HFF-Myc (cell line): ENCODE measurements at places on chromosomes 5 and 9.

DNA sequence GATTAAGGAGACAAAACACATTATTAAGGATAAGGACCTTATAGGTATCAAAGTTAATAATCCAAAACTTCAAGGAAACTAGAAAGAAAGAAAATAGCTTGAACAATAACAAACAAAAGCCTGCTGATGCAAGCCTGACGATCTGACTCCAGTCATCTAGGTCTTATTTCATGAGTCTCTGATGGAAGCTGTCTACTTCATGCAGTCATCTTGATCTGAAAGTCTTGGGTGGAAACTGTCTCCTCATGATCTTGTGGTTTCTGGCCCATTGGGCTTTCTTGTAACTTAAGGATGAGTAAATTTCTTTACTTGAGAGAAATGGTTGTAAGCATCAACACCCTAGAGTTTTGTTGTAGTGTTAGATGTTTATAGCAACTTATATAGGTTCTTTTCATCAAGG is 20.6 kb upstream of the PSIP1 start:
- DNase-seq: no peak

- DNase-seq: no peak
Measured at GRCh38 chr9:89522261-89522958, 24.5 kb upstream of the SEMA4D start.

GRCh38 chr5:143749581-143750205 is 62.3 kb upstream of the HMHB1 start:
- DNase-seq: no peak

DNA sequence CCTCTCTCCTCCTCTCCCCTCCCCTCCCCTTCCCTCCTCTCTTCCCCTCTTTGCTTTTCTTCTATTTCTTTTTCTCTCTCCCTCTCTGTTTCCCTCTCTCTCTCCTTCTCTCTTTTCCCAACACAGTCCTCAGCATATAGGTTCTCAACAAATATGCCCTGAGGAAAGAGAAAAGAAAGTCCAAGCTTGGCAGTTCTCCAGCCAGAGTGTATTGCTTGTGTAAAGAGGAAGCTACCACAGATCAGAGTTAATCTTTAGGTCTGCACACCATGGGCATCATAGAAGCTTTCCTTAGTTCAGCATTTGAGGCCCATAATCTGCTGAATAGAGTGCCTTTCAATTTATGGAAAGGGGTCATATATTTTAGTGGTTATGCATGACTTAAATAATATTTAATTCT is 382.8 kb upstream of the WWC1 start:
- no peak for DNase-seq

DNA sequence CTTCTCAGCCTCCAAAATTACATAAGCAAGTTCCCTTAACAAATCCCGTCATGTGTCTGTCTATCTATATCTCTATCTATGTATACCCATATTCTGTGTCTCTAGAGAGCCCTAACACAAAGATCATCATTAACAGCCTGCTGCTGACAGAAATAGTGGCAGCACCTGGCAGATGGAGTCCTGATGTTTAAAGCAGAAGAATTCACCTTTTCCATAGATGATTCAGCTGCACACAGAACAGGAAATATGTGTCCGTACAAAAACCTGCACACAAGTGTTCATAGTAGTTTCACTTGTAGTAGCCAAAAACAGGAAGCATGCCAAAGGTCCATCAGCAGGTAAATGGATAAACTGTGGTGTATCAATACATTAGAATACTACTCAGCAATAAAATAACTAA is 45.0 kb upstream of the ACO1 start:
- DNase-seq: no peak

DNA sequence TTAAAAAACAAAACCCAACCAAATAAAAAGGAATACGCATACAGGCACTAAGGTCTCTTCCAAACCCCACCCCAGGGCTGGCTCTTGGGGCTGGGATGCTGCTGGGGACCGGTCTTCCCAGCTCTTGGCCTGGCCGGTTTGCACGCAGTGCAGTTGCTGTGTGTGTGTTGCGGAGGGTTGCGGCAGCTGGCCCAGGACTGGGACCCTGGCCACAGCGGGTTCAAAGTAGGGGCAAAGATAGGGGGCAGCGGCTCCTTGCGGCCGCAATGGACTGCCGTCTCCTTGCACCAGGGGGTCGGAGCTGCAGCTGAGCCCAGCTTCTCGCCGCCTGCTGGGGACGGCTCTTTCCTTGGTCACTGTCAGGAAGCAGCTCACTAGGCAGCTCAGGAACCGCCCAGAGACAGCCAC is 5.0 kb downstream of the DMRT3 start:
- no peak for DNase-seq

- no peak for DNase-seq
Measured at GRCh38 chr9:78746010-78746409, 449.1 kb downstream of the PSAT1 start.

DNA sequence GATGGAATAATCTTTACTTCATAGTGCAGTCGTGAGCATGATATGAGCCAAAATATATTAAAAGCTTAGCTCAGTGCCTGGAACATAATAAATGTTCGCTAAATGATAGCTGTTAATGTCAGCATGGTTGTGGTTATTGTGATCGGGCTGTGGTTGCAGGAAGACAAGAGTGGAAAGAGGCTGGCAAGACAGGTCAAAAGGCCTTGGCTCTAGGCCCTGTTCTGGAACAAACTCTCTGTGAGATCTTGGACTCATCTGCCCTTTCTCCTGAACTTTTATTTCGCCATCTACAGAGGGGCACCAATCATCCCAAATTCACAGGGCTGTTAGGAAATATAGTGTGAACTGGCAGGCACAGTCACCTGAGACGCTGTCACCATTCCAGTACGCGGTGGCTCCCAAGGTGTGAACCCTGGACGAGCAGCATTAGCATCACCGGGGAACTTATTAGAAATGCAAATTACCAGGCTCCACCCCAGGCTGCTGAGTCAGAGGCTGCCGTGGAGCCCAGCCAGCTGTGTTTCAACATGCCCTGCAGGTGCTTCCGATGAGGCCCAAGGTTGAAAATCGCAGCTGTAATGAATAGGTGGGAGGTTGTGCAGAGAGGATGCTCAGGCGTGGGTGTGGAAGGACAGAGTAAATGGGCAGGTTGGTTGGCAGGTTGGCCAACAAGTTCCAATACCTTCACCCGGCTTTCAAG is 50.2 kb upstream of the SAP30L start:
- no peak for DNase-seq

- DNase-seq: no peak
Measured at GRCh38 chr5:81183811-81184748, 49.0 kb upstream of the CKMT2 start.

DNA sequence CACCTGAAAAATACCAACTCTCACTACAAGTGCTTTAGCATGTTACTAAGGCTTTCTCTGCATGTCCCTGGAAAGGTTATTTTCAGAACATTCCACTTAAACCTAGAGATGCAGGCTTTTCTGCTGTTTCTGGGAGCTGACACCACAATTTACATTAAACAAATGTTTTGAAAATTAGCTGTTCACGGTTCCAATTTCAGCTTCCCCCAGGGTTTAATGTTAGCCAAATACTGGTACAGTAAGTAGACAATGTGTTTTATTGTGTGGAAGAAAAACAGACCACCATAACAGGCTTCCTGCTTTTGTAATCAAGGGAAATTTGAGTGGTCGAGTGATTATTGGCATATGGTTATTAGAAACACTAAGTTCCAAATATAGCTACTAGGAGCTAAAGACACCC is 32.0 kb downstream of the MACROH2A1 start:
- no peak for DNase-seq

- no peak for DNase-seq
Measured at GRCh38 chr9:93954434-93955061, 607 bp downstream of the BARX1 start.

DNA sequence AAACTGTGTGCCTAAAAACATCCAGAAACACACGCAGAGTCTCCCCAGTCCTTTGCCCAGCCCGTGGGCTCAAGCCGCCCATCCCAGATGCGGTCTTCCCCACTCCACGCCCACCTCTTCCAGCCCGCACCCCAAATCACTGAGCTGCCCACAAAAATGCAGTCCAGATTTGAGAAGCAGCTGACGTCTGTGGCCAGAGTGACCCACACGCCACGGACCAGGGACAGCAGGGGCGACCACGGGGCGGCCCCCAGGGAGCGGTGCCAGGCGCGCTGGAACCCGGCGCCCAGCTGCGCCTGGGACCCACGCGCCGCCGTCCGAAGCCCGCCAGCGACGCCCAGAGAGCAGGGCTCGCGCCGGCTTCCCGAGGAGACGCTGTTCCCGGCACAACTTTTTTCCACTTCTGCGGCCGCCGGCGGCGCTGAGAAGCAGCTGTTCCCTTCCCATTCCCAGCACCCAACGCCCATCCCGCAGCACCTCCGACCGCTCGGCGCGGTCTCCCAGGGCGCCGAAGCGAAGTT is 674 bp downstream of the LHFPL2 start:
- DNase-seq: no peak

- no peak for DNase-seq
Measured at GRCh38 chr5:41815261-41815660, 55.0 kb downstream of the OXCT1 start.
